ENCODE measurements at places on chromosomes 2 and 18.

DNA sequence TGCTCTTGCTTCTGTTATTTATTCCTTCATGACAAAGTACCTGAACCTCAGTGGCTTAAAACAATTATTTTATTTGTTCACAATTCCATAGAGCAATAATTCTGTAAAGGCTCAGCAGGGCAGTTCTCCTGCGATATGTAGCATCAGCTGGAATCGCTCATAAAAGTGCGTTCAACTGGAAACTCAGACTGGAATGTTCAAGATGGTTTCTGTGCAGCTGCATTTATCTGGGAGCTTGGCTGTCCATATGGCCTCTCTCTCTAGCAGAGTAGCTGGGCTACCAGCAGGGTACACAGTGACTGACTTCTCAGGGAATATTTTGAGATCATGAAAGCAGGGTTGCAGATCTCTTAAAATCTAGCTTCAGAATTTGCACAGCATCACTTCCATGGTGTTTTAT is 13.5 kb downstream of the CCDC121 start:
- peak; percentile 33 for DNase-seq

DNA sequence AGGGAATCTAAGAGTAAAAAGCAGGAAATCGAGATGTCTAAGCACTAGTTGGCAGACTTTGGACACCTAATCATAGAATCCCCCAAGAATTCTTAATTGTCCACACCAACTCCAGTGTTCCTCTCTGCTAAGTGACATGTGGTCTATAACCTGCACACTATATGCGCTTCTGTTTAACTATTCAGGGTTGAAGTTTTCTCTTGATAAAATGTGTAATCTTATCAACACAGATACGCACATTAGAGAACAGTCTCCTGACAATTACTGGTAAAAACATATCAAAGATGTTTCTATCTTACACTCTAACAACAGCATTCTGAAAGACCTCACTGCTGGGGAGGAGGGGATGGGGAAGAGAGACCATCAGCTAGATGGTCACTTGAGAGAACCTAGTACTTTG is 3.9 kb downstream of the ABCB11 start:
- no peak for DNase-seq

GRCh38 chr2:41483982-41484857 is 563.6 kb upstream of the PKDCC start:
- DNase-seq: no peak

DNA sequence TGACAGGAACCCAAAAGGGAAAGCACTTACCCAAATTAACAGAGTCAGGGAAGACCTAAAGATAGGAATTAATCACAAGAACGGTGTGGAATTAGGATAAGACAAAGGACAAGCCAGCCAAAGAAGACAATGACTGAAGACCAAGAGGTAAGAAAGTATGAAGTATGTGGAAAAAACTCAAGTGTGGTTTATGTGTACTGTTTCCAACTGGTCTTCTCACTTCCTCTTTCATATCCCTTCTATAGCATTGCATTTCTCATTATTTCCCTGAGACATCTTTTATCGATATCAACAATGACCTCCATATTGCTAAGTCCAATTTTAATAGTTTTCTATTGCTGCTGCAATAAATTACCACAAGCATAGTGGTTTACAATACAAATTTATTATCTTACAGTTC is 313.5 kb upstream of the SLC39A10 start:
- DNase-seq: no peak

DNA sequence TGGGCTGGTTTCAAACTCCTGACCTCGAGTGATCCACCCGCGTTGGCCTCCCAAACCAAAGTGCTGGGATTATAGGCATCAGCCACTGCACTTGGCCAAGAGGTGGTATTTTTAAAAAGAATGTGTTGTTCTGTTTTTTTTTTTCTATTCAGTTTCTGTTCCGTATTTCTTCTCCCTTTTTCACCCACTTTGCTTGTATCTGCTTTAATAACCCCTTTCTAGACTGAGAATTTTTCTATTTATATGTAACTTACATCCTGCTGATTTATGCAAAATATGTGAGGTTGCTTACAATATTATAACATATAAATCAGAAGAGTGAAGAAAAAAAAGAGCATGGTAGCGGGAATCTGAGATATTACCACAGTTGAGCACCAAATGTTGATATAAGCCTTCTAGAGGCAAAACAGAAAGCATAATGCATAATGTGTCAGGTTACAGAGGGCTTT is 17.2 kb upstream of the LYPD6B start:
- no peak for DNase-seq
